ENCODE measurements at places on chromosomes 11 and 22.

DNA sequence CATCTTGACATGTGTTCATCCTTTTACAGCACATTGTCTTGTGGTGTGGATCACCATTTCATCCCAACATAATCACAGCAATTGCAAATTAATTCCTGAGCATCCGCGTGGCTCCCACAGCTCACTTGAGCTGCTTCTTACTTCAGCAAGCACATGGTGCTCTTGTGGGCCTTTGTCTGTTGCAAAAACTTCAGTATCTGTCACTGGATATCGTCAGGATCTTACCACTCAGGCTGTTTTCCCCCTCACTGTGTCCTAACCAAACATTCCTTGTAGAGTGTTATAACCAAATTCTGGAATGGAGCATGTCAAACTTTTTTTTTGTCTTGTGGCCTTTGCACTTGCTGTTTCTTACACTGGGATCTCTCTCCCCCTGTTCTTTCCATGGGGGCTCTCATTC lies 683.1 kb upstream of the ARHGAP42 start:
- DNase-seq, result no peak

- DNase-seq, result no peak
Observed at GRCh38 chr22:24426851-24427499, 424 bp upstream of the ADORA2A start.

- no peak for DNase-seq
Observed at GRCh38 chr11:95991545-95991944, 67.6 kb upstream of the MTMR2 start.

GRCh38 chr11:66432597-66432996 lies 6.1 kb downstream of the MRPL11 start:
- no peak for DNase-seq

DNA sequence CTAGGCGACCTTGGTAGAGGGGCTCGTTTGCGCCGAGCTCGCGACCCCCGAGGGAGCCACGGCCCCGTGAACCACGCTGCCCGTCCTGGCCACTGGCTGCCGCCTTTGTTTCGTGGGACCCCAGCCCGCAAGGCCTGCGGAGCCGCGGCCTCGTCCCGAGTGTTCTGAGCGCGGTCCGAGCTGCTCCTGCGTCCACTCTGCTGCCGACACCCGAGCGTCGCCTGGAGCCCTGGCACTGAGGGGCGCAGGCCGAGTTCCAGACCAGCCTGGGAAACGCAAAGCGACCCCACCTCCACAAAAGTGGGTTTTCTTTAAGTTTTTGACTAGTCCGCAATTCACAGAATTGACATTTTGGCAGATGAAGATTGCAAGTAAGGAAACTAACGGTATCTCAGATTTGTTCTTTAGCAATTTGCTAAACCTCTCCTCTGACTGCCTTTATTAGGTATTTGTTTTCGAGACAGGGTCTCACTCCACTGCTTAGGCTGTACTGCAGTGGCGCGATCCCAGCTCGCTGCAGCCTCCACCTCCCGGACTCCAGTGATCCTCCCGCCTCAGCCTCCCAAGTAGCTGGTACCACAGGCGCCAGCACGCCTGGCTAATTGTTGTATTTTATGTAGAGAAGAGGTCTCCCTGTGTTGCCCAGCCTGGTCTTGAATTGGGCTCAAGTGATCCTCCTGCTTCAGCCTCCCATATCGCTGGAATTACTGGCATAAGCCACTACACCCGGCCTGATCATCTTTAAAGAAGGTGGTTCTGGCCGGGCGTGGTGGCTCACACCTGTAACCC lies 879 bp upstream of the RNH1 start:
- DNase-seq, result no peak

- DNase-seq, result no peak
Observed at GRCh38 chr11:19294444-19294843, 53.7 kb upstream of the E2F8 start.

DNA sequence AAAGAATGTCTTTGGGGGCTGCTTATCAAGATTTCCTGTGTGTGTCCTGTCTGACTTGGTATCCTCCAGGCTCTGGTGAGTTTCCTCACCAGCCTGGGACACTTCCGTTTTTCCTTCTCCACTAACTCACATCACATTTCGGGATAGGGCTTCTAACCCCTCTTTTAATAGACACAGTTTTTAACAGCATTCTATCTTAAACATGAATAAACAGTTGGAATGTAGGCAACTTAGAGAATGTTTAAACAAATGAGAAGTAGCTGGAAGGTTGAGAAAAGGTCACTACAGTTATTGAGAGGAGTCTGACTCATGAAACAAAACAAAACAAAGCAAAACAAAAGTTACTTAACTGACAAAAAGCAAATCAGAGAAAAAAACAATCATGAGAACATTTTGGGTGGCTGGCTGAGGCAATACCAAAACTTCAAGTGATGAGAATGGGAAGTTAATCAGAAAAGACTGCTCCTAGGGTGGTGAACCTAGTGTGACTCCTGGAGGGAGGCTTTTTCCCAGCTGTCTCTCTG lies 64.7 kb upstream of the CTSC start:
- DNase-seq, result no peak

DNA sequence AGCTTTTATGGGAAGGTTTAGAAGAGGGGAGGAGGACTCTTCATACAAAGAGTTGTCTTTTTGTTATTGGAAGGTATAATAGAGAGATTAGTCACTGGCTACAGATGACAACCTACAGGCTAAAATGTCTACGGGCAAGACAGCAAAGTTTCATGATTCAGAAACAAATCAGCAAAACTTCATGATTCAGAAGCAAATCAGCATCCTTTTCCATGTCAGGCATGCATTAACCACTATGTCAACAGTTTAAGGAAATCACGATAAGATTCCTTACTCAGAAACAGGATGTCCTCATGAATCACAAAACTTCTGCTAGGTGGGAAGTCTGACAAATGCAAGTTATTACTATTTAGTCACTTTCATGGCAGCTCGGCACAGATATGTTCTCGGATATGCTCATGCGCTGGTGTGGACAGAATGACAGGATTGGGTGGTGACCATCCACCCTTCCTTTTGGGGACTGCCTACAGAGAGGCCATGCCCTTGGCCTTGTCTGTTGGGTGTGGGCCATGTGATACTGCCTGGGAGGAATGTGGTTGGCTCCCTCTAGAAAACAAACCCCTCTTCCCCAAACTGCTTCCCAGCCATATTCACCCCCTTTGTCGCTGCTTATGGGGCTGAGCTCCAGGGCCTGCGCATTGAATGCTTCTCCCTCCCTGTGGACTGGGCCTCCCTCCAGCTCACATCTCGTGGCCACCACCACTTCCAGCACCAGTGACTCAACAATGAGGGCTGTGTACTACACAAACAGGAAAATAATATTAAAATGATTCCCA lies 10.1 kb downstream of the C11orf91 start:
- DNase-seq, result no peak

DNA sequence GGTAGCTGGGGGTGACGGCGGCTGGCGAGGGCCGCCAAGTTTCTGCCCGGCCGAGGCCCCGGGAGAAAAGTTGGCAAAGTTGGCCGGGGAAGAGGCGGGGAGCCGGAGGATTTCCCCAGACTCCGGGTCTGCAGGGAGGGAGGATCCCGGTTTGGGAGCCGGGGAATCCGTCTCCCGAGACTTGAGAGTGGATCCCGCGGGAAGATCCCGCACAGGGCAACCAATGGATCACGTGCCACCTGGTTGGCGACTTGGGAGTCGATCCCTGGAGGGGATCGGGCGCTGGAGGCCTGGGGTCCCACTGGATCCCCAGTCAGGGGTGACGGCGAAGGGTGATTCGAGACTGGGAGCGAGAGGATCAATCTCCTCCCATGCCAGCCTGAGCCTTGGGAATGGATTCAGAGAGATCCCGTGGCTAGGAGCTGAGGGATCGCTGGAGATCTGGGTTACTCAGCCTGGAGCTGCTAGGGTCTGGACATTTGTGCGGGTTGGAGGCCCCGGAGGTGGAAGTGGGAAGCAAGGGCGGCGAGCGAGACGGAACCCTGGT lies 394 bp downstream of the KIAA1671 start:
- DNase-seq, result no peak

- DNase-seq, result no peak
Observed at GRCh38 chr22:35065796-35066218, at the start of gene ISX. Gene ISX, plus strand, starts transcription at chr22:35066158. Its CDS starts 930 bp downstream, at chr22:35067088.

DNA sequence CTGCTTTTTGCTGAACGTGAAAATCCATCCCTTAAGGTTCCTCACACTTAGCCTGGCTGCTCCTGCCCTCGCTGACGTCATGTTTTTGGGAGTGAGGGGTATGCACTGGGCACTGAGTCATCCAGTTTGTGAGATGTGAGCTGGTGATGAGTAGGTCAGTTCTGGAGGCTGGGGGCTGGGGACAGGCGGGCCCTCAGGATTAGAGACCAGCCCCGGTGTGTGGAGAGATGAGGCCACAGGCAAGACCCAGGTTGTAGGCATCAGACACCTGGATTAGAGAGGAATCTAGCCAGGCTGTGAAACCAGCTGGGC lies 9.2 kb downstream of the KCNC1 start:
- no peak for DNase-seq

- no peak for DNase-seq
Observed at GRCh38 chr11:29656597-29656996, 360.2 kb downstream of the KCNA4 start.

DNA sequence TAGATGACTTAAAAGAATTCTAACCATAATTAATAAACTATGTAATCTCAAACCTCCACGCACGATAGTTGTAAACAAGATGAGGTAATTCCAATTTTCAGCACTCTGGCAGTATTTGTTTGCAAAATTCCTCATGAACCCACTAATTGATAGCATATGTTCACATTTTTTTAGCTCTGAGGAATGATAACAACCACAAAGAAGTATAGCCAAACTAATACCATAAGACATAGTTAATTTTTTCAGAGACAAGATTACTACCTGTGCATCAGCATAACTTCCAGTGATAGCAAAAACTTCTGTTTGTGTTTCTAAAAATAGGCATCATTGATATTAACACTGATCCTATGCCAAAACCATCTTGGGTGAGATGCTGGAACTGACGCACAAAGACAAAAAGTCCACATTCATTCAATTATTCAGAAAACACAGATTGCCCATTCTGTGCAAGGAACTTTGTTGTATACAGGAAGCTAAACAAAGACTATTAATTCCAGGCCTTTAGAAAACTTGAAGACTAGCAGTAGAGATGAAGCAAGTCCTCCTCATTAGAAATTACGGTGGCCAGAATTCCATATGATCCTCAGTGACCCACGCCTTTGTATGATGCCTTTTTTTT lies 57.7 kb downstream of the PDGFD start:
- no peak for DNase-seq

- no peak for DNase-seq
Observed at GRCh38 chr22:29195118-29195963, 10.4 kb upstream of the EMID1 start.

- DNase-seq, result no peak
Observed at GRCh38 chr11:27227736-27228135, 135.3 kb downstream of the CCDC34 start.

DNA sequence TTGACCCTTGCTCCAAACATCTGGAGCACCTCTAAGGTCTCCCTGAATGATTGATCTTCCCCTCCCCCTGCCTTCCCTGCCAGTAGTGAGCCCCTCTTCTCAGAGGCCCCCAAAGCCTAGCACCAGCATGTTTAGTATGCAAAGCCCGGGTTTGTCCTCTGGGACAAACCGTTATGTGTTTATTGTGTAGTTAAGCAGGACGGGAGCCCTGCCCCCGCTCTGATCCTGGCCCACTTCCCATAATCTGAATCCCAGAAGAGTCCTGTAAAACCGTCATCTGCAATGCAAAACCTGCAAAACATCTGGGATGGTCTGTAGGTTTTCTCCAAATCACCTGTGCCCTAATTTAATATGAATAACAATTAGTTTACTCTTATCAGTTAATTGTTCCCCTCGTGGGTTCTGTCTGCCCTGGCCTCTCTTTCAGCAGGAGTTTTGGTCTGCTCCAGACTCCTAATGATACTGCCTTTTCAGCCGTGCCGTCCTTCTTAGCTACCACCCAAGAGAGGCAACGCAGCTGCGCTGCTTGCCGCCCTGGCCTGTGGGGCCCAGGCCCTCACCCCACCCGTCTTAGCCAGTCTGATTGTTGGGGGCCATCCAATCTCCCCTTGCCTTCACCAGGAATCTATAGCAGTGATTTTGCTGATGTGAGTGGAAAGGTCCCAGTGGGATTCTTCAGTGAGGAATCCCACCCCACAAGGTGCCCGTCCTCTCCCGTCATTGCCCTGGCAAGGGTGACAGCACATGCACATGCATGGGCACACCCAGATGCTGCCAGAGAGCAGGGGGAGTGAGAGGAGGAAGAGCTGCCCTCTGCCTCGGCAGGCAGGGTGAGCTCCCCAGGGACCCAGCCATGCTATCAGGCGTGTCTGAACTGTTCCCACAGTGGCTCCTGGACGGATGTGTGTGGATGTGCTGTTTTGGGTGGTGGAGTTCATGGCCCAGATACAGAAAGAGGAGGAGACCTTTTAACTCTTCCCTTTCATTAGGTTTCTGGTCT lies 3.0 kb upstream of the B3GAT1 start:
- DNase-seq, result no peak

- DNase-seq, result no peak
Observed at GRCh38 chr11:45995342-45995734, 72.9 kb downstream of the LARGE2 start.

DNA sequence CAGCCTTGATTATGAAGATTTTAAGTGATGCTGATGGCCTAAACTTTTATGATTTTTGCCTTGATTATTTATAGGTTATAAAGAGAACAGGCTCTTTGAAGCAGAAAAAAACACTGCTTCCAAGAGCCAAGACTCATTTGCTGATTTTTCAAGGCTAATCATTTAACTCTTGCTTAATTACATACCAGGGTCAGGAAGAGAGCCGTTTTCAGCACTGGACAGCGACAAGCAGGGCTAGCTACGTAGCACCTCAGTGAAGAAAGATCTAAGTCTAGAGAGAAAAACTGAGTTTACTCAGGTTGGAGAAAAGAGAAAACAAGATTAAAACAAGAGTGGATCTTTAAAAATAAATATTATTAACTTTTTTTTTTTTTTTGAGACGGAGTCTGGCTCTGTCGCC lies 615.4 kb upstream of the B3GAT1 start:
- no peak for DNase-seq

DNA sequence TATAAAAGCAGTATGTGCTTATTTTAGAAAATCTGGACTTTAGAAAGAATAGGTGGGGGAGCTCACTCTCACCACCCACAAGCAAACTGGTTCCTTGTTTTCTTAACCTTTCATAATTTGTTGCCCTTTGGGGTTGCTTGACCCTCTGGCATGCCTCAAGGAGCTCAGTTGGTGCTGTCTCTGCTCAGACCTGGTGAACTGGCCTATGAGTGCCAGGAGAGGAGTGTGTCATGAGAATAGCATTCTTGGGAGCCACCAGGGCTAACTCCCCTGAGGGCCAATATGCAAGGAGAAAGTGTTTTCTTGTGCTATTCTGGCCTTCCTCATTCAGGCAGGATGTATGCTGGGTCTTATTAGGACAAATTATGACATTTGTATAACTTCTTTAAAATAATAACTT lies 21.0 kb upstream of the AMOTL1 start:
- DNase-seq, result no peak
